ENCODE measurements at places on chromosomes 2 and 18.

DNA sequence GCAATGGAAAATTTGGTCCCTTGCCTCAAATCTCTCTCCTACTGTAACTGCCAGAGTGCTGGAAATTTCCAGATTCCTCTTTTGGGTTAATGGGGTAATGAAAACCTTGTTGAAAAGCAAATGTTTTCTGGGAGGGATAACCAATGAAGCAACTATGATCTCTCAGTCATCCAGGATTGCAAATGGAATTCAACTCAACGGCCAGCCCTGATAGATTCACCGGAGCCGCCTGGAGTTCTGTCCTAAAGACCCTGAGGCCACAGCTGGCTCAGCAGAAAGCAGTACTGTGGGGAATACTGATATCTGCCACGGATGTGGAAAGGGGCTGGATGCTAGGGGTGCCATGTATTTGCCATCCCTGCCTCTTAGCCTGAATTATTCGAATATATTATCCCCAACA lies 167.8 kb downstream of the NRP2 start:
- DNase-seq = no peak

DNA sequence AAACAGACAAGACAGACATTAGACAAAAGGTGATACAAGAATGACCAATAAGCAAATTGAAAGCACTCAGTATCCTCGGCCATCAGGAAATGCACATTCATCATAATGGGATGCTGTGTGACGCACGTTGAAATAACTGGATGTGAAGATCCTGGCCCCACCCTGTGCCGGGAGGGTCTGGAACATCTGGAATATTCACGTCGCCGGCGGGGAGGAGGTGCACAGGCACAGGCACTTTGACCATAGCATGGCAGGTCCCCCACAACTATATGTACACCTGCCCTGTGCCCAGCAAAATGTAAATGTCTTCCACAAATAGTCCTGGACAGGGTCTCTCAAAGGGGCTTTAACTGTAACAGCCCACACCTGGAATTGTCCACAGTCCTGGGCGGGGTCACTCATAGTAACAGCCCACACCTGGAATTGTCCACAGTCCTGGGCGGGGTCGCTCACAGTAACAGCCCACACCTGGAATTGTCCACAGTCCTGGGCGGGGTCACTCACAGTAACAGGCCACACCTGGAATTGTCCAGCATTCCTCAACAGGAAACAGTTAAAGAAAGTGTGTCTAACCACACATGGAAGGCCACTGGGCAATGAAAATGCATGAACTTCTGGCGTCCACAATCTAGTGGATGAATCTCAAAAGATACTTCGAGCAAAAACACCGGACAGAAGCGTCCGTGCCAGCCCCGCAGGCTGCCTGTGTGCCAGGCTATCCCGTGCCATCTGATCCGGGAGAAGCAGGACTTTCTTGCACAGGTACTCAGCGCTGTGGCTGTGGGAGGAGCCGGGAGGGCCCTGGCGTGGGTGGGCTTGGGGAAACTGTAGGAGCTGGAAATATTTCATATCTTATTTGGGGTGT lies 113.4 kb downstream of the RTP5 start:
- DNase-seq = no peak

GRCh38 chr18:79507546-79508480 lies 112.1 kb downstream of the NFATC1 start:
- DNase-seq = no peak

- DNase-seq = no peak
Measured at GRCh38 chr2:13660231-13660630, 943.5 kb downstream of the TRIB2 start.

GRCh38 chr2:218323526-218324472 lies 31.5 kb upstream of the TMBIM1 start:
- no peak for DNase-seq

Measured in AG09319 (cell line).